ENCODE measurements at places on chromosomes 4 and X.

DNA sequence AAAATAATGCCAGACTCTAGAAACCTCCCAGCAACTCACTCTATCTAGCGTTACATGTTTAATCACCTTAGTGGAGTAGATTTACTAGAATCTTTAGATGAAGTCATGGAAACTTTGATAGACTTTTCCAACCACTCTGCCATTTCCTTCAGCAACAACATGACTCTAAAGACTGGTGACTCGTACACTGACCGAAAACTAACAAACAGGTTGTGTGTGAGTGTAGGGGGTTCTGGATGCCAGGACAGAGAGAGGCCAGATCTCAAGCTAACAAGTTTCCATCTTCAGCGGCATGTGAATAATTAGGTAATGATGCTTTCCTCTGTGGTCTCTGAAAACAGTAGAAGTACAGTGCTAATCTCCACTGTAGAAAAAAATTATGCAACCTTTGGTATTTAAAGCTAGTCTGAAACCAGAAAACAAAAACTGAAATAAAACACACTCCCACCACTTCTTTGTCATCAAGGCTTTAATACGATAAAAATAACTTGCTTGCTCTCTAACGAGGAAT, 286.4 kb downstream of the PRDM5 start:
- DNase-seq: no peak

- DNase-seq: no peak
Observed at GRCh38 chr4:140222171-140222570, 68.2 kb upstream of the MAML3 start.

GRCh38 chrX:119942173-119942819, 1.3 kb downstream of the NKAP start:
- no peak for DNase-seq

GRCh38 chr4:80926446-80926845, 104.1 kb upstream of the BMP3 start:
- DNase-seq: no peak

GRCh38 chr4:151035911-151036310, 20.8 kb upstream of the LRBA start:
- no peak for DNase-seq

- no peak for DNase-seq
Observed at GRCh38 chrX:16695079-16695676, 17.3 kb downstream of the CTPS2 start.
